ENCODE measurements at places on chromosomes 4 and X.

GRCh38 chr4:136562834-136563233 is 969.5 kb downstream of the PCDH18 start:
- no peak for DNase-seq

GRCh38 chr4:89469930-89470375 is 162.4 kb upstream of the GPRIN3 start:
- DNase-seq: peak; percentile 90

GRCh38 chrX:134024686-134025377 is 39.4 kb upstream of the GPC3 start:
- DNase-seq: no peak

DNA sequence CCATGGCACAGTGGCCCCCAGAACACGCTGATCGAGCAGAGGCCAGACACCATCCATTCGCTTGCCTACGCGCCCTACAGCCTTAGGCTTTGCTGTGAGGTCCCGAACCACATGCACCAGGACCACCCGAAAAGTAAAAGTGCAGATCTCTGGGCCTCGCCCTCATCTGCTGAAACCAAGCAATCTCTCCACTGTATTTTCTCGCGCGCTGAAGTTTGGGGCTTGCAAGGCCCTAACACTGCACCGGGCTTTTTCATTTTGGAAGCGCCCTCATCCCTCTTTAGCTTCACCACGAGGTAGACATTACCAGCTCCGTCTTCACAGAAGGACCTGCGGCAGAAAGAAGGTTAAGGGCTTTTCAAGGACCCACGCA is 21.2 kb downstream of the NKX3-2 start:
- DNase-seq: no peak

DNA sequence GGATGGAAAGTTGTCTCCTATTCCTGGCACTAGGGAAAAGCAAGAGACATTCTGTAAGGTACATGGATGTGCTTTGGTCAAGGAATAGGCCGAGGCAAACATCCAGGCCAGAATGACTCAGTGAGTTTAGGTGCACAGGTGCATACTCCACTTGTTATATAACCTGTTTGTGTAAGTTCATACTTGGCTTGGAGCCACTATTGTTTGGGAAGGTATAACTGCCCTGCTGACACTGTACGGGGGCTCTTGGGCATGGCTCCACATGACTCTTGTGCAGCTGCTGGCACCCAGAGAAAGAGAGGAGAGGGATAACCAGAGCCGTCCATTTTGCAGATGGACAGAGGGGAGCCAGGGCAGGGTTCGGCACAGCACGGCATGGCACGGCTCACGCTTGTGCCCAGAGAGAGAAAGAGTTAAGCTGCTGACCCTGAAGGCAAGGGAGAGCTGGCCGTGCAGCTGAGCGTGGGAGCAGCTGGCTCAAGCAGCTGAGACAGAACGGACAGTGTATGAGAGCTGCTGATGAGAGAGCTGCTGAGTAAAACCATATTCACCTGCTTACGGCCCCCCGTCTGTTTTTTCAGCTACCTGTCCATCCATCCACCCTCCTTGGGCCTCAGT is 98.0 kb downstream of the SLC2A9 start:
- DNase-seq: no peak

DNA sequence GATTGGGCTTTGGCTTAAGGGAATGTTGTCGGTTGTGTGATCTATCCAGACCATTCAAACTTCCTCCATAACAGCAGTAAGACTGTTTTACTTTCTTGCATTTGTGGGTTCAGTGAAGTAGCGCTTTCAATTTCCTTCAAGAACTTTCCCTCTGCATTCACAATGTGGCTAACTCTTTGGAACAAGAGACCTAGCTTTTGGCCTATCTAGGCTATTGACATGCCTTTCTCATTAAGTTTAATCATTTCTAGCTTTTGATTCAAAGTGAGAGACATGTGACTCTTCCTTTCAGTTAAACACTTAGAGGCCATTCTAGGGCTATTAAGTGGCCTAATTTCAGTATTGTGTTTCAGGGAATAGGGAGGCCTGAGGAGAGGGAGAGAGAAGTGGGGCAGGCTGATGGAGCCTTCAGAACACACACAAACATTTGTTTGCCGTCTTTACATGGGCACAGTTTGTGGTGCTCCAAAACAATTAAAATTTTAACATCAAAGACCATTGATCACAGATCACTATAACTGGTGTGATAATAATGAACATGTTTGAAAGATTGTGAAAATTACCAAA is 34.1 kb downstream of the ADH5 start:
- no peak for DNase-seq

- DNase-seq: no peak
Measured at GRCh38 chr4:122968227-122968812, 45.9 kb upstream of the NUDT6 start.
